ENCODE measurements at places on chromosomes 11 and 22.

DNA sequence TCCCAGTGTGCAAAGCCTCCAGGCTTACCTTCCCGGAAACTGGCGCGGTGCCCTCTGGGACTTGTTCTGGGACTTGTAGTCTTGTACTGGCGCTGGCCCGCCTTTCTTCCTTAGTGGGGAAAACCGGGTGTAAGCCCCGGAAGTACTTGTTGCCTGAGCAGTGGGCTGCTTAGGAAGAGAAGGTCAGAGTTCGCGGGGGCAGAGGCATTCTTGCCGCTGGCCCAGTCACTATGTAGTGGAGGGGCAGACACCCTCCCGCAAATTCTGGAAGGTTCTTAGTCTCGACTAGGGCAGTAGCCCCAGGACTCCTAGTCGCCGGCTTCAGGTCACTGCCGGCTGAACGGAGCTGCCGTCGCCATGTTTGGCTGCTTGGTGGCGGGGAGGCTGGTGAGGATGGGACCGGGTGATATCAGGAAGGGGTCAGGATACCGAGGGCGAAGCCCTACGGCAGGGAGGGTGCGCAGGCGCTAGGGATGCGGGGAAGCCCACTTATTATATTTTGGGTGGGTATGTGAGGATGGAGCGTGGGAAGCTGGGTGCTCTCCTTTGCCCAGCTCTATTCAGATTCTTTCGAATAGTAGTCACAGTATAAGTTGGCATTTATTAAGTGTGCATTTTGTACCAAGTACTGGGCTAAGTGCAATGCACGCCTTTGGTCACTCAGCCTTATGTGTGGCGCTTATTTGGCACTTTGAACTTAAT lies at the start of gene HIKESHI:
Gene HIKESHI, plus strand, starts transcription at position 149 of the 702 bp plus-strand sequence. Its CDS starts 209 bp downstream, at position 358.
- peak; percentile 88 for DNase-seq

DNA sequence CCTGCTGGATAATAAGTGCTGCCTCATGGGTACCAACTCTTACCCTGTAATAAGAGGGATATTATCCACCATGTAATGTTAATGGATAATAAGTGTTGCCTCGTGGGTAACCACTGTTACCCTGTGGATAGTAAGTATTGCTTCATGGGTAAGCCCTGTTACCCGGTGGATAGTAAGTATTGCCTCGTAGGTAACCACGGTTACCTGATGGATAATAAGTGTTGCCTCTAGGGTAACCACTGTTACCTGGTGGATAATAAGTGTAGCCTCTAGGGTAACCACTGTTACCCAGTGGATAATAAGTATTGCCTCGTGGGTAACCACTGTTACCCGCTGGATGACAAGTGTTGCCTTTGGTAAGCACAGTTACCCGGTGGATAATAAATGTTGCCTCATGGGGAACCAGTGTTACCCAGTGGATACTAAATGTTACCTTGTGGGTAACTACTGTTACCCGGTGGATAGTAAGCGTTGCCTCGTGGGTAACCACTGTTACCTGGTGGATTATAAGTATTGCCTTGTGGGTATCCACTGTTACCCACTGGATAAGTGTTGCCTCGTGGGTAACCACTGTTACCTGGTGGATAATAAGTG lies 18.6 kb upstream of the NXPE4 start:
- DNase-seq, result no peak

- DNase-seq, result no peak
Measured at GRCh38 chr22:18975434-18976196, 39.5 kb upstream of the PRODH start.

- DNase-seq, result peak; percentile 59
Measured at GRCh38 chr11:121341609-121342008, 49.0 kb downstream of the SC5D start.

GRCh38 chr11:117809236-117810055 lies 12.4 kb upstream of the DSCAML1 start:
- DNase-seq, result peak; percentile 64

All from T-helper 2 cell (primary cell).